DMS153 (cell line): ENCODE measurements at places on chromosomes 1 and 21.

DNA sequence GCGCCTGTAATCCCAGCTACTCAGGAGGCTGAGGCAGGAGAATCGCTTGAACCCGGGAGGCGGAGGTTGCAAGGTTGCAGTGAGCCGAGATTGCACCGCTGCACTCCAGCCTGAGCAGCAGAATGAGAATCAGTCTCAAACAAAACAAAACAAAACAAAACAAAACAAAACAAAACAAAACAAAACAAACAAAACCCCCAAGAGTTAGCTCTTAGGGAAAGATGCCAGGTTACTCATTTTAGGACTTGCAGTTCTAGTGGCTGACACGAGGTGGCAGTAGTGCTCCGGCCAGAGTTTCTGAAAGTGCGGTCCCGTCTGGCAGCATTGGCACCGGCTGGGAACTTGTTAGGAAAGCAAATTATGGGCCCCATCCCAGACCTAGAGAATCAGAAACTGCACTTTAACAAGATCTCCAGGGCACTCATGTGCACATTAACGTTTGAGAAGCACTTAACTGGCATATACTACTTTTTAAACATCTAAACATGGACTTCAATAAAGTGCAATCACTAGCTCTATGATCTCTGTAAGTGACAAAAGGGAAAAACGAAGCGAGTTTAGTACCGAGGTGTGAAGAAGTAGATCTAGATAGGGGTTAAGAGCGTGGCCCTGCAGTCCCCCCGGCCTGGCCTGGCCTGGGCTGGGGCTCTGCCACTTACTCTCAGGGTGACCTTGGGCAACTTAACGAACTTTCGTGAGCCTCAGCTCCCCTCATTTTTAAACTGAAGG lies 41.9 kb upstream of the TNFRSF1B start:
- peak; percentile 49 for DNase-seq

DNA sequence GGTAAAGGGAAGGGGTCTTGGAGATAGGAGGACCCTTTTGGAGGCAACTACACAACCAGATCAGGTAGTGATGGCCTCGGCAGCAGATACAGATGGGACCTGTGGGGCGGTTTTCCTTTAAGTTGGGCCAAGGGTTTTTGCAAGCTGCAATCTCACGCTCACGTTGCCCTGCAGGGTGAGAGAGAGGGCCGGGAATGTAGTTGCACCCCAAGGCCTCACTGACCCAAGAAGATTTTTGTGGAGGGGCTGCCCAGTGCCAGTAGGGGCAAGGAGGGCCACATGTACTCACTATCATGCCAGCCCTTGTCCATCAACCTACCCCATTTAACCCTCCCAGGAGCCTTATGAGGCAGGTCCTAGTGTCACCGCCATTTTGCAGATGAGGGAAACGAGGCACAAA lies 57.7 kb upstream of the SELENON start:
- DNase-seq, result no peak

- DNase-seq, result peak; percentile 42
Observed at GRCh38 chr1:26831546-26832248, 5.2 kb downstream of the ZDHHC18 start.

- DNase-seq, result no peak
Observed at GRCh38 chr1:206074839-206075238, 21.9 kb downstream of the RHEX start.

- DNase-seq, result peak; percentile 47
Observed at GRCh38 chr1:25922971-25923552, 16.8 kb upstream of the STMN1 start.

GRCh38 chr21:39012326-39013230 lies 170.7 kb downstream of the PSMG1 start:
- no peak for DNase-seq

GRCh38 chr1:91948097-91948496 lies 1.1 kb upstream of the BRDT start:
- DNase-seq, result no peak

DNA sequence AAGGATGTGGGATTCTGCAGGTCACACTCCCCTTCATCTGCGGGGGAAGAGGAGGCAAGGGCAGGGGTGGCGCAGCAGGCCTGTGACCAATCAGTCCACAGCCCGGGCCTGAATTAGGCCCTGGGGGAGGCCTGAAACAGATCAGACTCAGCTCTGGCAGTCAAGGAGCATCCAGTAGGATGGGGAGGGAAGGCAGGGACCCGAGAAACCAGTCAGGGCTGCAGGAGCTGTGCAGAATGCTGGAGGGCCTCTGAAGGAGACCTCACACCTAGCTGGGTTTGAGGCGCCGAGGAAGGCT lies 12.7 kb downstream of the TNNT2 start:
- no peak for DNase-seq

DNA sequence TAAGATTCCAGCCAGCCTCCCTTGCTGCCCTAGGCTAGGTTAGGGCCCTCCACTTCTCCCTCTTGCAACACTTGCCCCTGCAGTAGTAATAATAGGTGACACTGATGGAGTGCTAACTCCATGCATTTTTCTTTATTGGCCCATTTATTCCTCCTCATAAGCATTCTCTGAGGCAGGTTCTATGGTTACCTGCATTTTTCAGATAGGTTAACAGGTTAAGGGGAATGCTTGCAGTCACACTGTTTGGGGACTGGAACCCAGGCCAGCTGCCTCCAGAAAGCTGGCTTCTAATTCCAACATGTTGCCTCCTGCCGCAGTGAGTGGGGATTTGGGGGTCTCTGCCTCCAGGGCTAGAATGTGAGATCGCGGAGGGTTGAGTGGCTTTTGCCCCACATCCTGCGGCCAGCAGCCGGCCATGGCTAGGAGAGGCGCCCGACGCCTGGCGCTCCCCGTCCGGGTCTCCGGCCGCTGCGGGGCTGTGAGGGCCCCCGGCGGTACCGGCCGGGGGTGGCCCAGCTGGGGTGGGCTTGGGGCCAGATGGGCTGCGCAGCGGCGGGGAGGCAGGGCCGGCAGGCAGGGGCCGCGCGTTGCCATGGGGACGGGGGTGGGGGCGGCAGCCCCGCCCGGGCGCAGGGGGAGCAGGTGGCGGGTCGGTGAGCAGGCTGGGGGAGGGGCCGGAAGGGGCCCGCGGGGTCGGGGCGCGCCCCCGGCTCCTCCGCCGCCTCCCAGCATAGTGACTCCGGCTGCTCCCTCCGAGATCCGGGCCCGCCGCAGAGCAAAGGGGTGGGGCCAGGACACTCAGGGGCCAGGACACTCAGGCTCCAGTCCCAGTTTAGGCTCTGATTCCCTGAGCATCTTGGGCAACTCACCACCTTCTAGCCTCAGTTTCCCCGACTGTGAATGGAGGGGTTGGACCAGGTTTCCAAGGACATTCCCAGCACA lies 68.4 kb upstream of the SSBP3 start:
- no peak for DNase-seq

- DNase-seq, result no peak
Observed at GRCh38 chr1:110235834-110236682, 25.9 kb downstream of the KCNC4 start.

DNA sequence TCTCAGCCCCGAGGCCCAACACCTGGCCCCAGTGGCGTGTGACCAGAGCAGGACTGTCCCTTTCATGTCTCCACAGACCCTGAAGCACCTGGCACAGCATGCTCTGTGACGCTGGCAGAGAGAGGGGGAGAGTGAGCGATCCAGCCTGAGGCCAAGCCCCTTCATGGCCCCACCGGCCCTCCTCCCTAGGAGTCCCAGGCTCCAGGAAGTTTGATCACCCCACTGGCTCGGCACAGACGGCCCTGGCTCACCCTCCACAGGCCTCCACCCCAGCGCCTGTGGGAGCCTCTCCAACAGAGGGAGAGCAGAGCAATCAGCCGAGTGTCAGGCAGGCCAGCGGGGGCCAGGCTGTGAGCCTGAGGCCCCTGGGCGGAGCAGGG lies 11.0 kb downstream of the SH3BGRL3 start:
- no peak for DNase-seq

- DNase-seq, result no peak
Observed at GRCh38 chr1:240322943-240323342, 231.3 kb downstream of the FMN2 start.

- no peak for DNase-seq
Observed at GRCh38 chr1:179205284-179205683, 24.2 kb downstream of the ABL2 start.

- peak; percentile 8 for DNase-seq
Observed at GRCh38 chr1:68010090-68010489, 40.3 kb downstream of the DIRAS3 start.

- DNase-seq, result no peak
Observed at GRCh38 chr1:35280006-35280405, 11.5 kb downstream of the ZMYM4 start.

- no peak for DNase-seq
Observed at GRCh38 chr1:7810395-7810794, 26.3 kb downstream of the PER3 start.
